ENCODE measurements at places on chromosomes 7 and 10. TPM values are rescaled to one million over a fixed set of nuclear protein-coding genes. Genes with fewer than 3 reads are reported as not detected.

DNA sequence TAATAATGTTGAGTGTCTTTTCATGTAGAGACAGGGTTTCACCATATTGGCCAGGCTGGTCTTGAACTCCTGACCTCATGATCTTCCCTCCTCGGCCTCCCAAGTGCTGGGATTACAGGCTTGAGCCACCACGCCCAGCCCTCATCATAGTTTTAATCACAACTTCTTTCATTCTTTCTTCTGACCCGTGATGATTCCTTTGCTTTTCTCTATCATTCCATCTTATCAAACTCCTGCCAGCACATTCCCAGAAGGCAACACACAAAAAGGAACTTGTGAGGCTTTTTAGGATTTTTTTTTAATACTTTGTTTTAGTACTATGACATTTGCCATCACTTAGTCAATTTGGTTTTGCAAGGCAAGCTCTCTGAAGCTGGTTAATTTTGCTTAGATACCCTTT is 77.5 kb upstream of the MEOX2 start:
- no peak for DNase-seq

DNA sequence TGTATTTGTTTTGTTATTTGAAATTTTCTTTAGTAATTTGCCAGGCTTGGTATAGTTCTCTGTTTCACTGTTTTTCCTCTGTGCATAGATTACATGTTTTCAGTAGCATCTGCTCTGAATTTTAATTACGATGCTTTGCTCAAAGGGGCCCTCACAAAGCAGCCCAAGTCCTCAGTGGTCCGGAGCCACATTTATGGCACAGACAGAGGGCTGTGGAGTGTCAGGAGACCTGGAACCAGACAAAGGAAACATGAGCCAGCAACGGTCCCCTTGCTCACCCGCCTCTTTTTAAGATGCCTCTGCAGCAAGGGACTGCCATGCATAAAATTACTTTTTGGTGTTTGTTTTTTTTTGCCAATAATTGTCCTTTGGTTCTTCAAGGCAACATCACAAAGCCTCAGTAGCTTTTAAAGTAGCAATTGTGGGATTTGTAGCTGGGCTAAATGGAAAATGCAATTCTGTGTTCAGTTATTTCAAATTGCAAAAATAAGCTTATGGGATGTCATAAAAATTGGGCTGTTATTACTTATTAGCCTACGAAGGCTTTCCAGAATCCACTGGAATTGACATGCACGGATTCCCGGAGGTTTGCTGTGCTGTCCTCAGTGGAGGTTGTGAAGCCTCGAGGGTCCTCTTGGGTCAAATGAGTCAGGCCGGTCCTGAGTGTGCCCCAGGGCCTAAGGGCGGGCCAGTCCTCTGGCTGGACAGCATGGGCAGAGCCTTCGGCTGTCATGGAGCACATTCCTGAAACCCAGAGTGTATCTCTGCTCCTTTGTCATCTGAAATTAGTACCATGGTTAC is 422.8 kb downstream of the GLRX3 start:
- DNase-seq = no peak

COMTD1 gene
- 54.7 TPM for total RNA-seq

VPS37D gene
- total RNA-seq = 0.44 TPM

DNA sequence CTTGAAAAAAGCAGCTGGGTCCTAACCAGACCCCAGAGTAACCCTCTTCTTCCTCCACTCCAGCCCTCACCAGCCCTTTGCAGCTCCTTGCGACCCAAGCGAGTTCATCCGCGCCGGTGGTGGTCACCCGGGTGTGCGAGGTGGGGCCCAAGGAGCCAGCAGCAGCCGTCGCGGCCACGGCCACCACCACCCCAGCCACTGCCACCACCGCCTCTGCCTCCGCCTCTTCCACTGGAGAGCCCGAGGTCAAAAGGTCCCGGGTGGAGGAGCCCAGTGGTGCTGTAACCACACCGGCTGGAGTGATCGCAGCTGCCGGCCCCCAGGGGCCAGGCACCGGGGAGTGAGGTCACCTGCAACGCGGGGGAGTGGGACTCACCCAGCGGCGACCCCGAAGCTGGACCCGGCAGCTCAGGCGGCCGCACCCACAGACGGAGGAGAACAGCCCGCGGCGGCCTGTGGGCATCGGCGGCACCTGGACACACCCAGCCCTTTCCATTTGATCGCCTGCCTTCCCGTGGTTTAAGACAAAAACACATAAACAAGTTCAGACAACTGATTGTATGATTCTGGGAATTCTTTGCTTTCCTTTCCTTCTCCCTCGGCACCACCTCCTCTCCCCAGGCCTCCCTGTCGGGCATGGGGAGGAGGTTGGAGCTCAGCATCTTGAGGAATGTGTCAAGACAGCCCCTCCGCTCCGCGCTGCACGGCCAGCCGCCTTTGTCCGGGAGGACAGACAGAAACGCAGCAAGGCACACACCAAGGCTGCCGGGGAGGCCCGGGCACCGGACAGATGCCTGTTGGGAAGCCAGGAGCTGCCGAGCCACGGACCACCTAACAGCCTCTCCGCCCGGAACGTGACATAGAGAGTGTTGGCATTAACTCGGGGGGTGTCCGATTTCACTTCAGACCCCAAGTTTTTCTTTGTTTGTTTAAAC is 13.0 kb upstream of the AP5Z1 start:
- DNase-seq = no peak

Data from activated naive CD8-positive, alpha-beta T cell treated with anti-CD3 and anti-CD28 coated beads for 36 hours (primary cell).